ENCODE measurements at places on chromosomes 1 and 21. TPM values are rescaled to one million over a fixed set of nuclear protein-coding genes. Genes with fewer than 3 reads are reported as not detected.

DNA sequence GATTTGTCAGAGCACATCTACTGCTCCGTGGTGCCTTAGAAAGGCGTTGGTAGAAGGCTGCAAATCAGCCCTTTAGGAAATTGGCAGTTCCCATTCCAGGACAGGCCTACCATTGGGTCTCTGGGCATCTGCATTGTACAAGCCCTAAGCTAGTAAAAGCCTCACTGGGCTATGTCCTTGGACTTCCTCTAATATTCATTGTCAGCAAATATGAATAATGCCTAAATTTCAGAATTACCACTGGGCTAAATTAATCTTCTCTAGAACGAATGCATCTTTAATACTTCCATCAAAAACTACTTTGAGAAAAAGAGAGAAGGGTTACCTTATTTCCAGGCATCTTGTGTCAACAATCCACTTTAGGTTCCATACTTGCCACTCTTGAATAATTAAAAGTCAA is 41.5 kb upstream of the ATP1A1 start:
- H3K27me3 ChIP-seq = no peaks in the 10 kb centered on the region
- no peak overlapping the region for H3K4me3 ChIP-seq
- no peaks in the 10 kb centered on the region for H3K36me3 ChIP-seq
- no peaks in the 10 kb centered on the region for H3K4me1 ChIP-seq
- H3K27ac ChIP-seq = no peak overlapping the region
- DNase-seq = no peak

- no peak overlapping the region for H3K4me3 ChIP-seq
- no peaks in the 10 kb centered on the region for H3K4me1 ChIP-seq
- H3K27ac ChIP-seq = no peak overlapping the region
- H3K27me3 ChIP-seq = no peaks in the 10 kb centered on the region
- no peaks in the 10 kb centered on the region for H3K36me3 ChIP-seq
Observed at GRCh38 chr1:234849832-234850231, 239.9 kb upstream of the IRF2BP2 start.

- H3K4me3 ChIP-seq = no peak overlapping the region
- H3K27ac ChIP-seq = no peak overlapping the region
- DNase-seq = no peak
- H3K27me3 ChIP-seq = no peaks in the 10 kb centered on the region
Observed at GRCh38 chr1:201186192-201186591, 4.4 kb upstream of the IGFN1 start.

DNA sequence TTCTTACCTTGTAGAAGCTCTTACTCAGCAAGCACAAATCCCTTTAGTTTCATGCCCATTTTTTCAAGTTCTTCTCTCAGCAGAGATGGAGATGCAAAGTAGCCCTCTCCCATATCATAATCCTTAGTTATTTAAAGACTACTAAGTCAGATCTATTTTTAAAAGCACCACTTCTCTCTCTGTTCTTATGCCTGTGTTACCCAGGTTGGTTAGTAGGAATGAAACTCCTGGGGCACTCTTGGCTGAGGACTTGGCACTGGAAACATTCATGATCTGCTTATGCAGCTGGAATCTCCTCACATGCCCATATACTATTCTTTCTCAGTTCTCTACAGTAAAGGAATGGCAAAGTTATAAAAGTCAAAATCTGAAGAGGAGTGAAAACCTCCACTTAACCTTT is 51.9 kb upstream of the PPP2R5A start:
- H3K27ac ChIP-seq = no peak overlapping the region
- H3K4me1 ChIP-seq = no peaks in the 10 kb centered on the region
- H3K27me3 ChIP-seq = no peaks in the 10 kb centered on the region
- no peak for DNase-seq
- no peaks in the 10 kb centered on the region for H3K36me3 ChIP-seq

DNA sequence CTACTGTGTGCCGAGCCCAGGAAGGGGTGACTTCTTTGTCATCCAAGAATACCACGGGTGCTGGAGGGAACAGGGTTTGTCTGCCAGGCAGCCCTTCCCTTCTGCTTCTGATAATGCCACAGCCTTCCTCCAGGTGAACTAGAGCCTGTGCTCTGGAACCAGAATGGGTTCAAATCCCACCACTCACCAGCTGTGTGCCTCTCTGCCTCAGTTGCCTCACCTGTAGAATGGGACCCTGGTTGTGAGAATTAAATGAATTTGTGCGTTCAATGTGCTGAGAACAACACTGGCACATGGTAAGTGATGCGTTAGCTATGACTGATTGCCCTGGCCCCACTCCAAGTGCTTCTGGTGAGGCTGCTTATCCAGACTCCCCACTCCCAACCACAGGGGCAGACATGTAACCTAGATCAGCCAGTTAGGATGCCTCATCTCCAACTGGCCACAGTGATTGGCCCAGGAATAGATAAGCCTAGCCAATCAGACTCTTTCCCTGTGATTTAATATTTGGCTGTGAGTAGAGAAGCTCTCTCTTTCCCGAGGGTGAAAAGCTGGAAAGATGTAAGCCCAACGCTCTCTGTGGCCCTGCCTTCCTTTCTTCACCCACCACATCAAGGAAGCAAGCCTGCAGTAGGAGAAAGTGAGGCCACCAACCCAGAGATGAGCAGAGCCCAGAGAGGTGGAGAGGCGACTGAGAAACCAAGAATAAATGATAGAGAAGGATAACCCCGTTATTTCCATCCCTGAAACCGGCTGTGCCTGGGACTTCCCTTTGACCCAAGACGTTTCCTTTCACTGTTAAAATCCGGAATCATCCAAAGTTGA is 20.8 kb upstream of the LAPTM5 start:
- H3K27ac ChIP-seq = no peak overlapping the region
- no peaks in the 10 kb centered on the region for H3K27me3 ChIP-seq
- H3K4me1 ChIP-seq = peaks cover 10% of the 10 kb centered on the region
- no peak for DNase-seq
- H3K36me3 ChIP-seq = no peaks in the 10 kb centered on the region

TMEM54 gene
- 24.0 TPM for total RNA-seq

- no peak overlapping the region for H3K27ac ChIP-seq
- no peak for DNase-seq
- no peaks in the 10 kb centered on the region for H3K27me3 ChIP-seq
- no peak overlapping the region for H3K4me3 ChIP-seq
- no peaks in the 10 kb centered on the region for H3K4me1 ChIP-seq
- H3K36me3 ChIP-seq = no peaks in the 10 kb centered on the region
Observed at GRCh38 chr21:32256251-32256650, 22.6 kb downstream of the MIS18A start.

DNA sequence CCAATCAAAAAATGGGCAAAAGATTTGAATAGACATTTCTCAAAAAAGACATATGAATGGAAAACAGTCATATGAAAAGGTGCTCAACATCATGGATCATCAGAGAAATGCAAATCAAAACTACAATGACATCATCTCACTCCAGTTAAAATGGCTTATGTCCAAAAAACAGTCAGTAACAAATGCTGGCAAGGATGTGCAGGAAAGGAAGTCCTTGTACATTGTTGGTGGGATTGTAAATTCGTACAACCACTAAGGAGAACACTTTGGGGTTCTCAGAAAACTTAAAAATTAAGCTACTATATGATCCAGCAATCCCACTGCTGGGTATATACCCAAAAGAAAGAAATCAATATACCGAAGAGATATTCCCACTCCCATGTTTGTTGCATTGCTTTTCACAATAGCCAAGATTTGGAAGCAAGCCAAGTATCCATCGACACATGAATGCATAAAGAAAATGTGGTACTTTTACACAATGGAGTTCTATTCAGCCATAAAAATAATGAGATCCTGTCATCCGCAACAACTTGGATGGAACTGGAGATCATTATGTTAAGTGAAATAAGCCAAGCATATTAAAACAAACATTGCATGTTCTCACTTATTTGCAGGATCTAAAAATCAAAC is 17.9 kb downstream of the GBP5 start:
- H3K4me3 ChIP-seq = no peak overlapping the region
- H3K4me1 ChIP-seq = no peaks in the 10 kb centered on the region
- no peak for DNase-seq
- H3K36me3 ChIP-seq = no peaks in the 10 kb centered on the region
- H3K27me3 ChIP-seq = no peaks in the 10 kb centered on the region
- H3K27ac ChIP-seq = no peak overlapping the region

GREM2 gene
- total RNA-seq = 0.39 TPM

CD1B gene
- not detected for total RNA-seq

DNA sequence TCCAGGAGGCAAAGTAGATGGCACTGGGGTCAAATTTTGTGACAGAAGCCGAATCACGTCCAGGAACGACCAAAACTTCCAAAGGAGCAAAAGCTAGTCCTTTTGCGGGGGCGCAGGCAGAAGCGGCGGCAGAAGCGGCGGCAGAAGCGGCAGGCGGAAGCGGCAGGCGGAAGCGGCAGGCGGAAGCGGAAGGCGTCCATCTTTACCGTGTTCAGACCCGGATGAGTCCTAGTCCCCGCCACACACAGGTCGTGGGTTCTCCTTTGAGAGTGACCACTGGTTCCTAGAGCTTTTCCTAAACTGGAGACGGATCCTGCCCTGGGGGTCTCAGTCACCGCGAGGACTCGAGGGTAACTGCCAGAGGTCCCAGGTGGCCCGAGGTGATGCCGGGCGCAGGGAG is 53.6 kb downstream of the POFUT2 start:
- H3K4me1 ChIP-seq = no peaks in the 10 kb centered on the region
- H3K27me3 ChIP-seq = no peaks in the 10 kb centered on the region
- H3K4me3 ChIP-seq = peak overlapping the region; percentile 42
- peak; percentile 53 for DNase-seq

DNA sequence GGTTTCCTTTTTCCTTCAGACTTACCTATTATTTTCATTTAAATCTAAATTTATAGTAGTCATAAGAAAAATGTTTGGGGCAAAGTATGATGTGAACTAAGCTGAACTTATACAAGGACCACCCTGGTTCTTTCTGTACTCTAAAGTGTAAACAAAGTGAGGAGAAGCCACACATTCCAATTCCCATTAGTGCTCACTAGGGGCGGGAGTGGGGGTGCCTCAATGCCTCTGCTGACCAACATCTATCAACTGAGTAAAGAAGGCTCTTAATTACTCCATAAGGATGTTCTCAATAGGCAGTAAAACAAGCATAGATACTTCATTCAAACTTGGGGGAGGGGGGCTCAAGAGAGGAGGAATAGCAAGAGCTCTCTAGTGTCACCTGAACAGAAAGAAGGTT is 151.7 kb downstream of the CDC42BPA start:
- no peaks in the 10 kb centered on the region for H3K4me1 ChIP-seq
- H3K27me3 ChIP-seq = no peaks in the 10 kb centered on the region
- no peak overlapping the region for H3K4me3 ChIP-seq
- no peaks in the 10 kb centered on the region for H3K36me3 ChIP-seq
- DNase-seq = no peak
- no peak overlapping the region for H3K27ac ChIP-seq

GRCh38 chr1:159009287-159009686 is 420 bp upstream of the IFI16 start:
- peaks cover 11% of the 10 kb centered on the region for H3K4me1 ChIP-seq
- peak overlapping the region; percentile 53 for H3K4me3 ChIP-seq
- H3K36me3 ChIP-seq = no peaks in the 10 kb centered on the region
- DNase-seq = no peak
- H3K27ac ChIP-seq = peak overlapping the region; percentile 89

GRCh38 chr1:77926561-77927357 is 38.3 kb downstream of the NEXN start:
- H3K36me3 ChIP-seq = no peaks in the 10 kb centered on the region
- no peaks in the 10 kb centered on the region for H3K4me1 ChIP-seq
- DNase-seq = no peak
- H3K27me3 ChIP-seq = no peaks in the 10 kb centered on the region

GRCh38 chr21:31888936-31889371 is 16.1 kb downstream of the HUNK start:
- no peaks in the 10 kb centered on the region for H3K36me3 ChIP-seq
- no peak overlapping the region for H3K27ac ChIP-seq
- H3K27me3 ChIP-seq = no peaks in the 10 kb centered on the region
- no peak overlapping the region for H3K4me3 ChIP-seq
- no peak for DNase-seq

DNA sequence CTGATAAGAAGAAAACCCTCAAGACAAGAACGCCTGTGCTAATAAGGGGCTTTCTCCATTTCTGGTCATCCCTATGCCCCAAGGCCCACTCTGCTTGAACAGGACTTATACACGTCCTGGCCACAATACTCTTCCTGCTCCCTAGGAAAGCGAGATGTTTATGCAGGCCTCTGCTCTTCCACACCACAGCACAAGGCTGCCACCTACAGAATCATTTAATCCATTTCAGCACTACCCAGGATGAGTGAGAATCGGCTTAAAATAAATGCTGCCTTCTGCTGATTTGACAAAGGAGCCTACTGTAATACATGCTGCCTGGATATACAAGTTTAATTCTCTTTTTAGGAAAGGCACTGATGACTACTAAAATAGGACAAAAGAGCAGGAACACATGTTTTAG is 29.4 kb downstream of the FRRS1 start:
- H3K4me3 ChIP-seq = no peak overlapping the region
- H3K4me1 ChIP-seq = no peaks in the 10 kb centered on the region
- H3K27ac ChIP-seq = no peak overlapping the region
- no peaks in the 10 kb centered on the region for H3K27me3 ChIP-seq
- no peaks in the 10 kb centered on the region for H3K36me3 ChIP-seq

PKLR gene
- 0.87 TPM for total RNA-seq

DNA sequence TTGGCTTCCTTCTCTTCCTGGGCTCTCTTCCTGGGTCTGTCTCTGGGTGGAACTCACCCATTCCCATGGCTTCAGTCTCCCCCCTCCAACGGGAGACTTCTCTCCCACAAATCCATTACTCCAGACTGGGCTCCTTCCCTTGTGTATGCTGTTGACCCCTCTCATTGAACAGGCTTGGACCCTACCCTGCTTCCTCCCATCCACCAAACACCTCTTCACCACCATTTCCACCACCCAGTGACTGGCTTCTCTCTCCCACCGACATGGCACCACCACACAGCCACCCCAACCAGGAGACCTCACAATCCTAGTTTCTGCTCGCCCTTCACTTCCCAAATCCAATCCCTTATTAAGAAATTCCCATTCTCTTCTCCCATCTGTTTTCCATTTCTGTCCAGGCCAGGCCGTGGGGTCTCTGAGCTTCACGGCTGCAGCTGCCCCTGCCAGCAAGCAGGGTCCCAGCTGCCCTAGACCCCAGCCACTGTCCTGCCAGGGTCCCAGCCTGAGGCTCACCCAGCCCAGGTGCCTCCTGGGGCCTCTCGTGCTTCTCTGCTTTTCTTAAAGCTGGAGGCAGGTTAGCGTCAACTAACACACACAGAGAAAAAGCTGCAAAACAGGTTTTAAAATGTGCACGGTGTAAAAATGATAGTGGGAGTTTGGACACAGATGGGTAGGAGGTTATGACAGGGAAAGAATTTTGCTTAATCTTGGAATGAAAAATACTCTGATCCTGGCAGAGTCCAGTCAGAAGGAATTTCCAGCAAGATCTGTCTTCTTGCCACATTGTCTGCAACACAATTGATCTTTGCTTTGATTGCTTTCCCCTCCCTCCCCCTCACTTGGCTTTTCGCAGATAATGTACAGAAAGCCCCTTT is 383.8 kb upstream of the VAMP3 start:
- DNase-seq = peak; percentile 14
- no peaks in the 10 kb centered on the region for H3K27me3 ChIP-seq
- H3K4me1 ChIP-seq = peaks cover 43% of the 10 kb centered on the region

DNA sequence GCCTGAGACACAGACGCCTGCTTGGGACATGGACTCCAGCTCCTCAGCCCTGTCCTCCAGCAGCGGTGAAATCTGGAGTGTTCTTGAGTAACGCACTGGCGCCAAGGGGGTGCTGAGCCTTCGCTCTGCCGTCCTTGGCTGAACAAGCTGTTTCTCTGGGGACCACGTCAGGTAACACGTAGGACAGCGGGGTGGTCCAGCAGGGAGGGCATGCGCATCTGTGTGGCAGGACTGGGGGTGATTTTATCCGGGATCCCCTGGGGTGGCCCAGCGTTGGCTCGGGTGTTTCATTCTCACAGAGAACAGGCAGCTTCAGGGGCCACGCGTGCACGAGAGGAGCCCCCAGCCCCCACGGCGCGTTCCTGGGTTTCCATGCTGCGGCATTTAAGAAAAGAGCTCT is 61.2 kb downstream of the AGPAT3 start:
- H3K27me3 ChIP-seq = no peaks in the 10 kb centered on the region
- H3K4me3 ChIP-seq = no peak overlapping the region
- no peaks in the 10 kb centered on the region for H3K36me3 ChIP-seq
- DNase-seq = no peak
